ENCODE measurements at places on chromosomes 5 and 9.

DNA sequence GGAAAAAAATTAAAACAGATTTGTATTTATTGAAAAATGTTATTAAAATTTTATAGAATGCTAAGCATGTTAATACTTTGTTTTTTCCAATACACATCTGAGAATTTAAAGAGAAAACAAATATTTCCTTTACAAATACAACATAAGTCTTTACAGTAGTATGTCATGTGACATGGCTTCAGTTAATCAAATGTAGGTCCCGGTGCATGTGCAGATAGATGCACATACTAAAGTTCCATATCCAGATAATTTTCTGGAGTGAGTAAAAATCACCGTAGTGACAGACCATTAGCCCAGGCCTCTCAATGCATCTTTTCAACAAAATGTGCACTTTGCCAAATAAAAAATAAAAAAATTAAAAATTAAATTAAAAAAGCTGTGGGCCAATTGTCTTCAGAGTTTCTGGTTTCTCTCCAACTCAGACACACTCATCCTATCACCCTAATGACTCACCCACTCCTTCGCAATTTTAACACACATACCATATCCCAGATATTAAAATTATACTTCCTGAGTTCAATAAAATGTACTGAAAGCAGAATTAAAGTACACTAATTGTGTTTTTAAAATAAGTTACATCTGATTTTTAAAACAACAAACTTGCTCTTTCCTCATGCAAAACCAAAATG lies 508.1 kb downstream of the NR2F1-AS1 start:
- DNase-seq, result no peak

GRCh38 chr9:127347831-127348776 lies 48.9 kb upstream of the SLC2A8 start:
- peak; percentile 14 for DNase-seq

DNA sequence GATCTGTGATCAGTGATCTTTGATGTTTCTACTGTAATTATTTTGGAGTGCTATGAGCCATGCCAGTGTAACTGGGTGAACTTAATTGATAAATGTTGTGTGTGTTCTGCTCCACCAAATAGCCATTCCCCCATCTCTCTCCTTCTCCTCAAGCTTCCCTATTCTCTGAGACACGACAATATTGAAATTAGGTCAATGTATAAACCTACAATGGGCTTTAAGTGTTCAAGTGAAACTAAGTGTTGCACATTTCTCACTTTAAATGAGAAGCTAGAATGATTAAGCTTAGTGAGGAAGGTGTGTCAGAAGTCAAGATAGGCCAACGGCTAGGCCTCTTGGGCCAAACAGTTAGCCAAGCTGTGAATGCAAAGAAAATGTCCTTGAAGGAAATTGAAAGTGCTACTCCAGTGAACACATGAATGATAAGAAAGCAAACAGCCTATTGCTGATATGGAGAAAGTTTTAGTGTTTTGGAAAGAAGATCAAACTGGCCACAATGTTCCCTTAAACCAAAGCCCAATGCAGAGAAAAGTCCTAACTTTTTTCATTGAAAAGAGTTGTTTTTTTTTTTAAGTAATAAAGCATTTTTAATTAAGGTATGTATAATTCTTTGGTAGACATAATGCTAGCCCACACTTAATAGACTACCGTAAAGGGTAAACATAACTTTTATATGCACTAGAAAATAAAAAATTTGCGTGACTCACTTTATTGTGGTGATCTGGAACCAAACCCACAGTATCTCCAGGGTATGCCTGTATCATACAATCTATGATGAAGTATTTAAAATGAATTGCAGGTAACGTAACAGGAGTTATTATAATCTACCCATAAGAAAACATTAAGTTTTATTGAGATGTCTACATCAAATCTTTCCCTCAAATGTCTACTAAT lies 42.5 kb upstream of the ALDH1A1 start:
- DNase-seq, result no peak

- DNase-seq, result no peak
Measured at GRCh38 chr5:137822984-137823383, 44.7 kb upstream of the MYOT start.

GRCh38 chr9:14148501-14149103 lies 165.3 kb downstream of the NFIB start:
- no peak for DNase-seq

DNA sequence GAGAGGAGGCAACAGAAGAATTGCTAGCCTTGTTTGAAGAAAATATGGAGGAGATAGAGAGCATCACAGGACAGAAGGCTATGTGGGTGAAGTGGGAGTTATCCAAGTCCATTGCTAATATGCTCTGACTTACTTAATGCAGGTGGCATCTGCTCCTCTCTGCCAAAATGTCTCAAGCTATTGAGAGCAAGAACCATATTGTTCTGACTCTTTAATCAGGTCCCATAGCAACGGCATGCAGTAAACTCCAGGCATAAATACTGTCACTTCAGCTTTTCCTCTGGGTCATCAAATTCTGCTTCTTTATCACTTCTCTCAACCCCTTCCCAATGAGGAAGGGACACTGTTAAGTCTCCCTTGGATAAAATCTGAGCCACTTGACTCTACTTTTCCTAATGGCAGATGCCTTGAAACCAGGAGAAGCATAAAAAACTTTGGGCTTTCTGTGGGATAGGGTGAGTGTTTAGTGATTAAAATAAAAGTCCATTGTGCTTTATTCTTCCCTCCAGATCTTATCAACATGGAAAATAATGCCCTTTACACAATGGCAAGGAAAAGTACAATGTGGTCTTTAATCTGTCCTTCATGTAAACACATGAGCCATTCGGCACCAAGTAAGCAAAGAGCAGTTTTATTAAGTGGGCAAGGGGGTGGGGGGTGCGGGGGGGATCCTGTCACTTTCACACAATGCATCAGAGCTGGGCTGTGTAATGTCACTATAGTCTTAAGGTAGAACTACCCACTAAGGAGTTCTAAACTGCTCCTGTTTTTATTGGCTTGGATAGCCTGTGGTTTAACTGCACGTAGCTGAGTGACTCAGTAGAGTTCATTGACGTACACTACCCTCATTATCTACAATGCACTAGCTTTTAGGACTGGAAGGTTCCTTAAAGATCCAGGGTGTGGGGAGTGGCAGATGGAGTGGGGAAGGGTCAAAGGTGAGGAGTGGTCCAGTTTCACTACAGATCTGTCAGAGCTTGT lies 71.0 kb upstream of the TARS1 start:
- DNase-seq, result no peak

DNA sequence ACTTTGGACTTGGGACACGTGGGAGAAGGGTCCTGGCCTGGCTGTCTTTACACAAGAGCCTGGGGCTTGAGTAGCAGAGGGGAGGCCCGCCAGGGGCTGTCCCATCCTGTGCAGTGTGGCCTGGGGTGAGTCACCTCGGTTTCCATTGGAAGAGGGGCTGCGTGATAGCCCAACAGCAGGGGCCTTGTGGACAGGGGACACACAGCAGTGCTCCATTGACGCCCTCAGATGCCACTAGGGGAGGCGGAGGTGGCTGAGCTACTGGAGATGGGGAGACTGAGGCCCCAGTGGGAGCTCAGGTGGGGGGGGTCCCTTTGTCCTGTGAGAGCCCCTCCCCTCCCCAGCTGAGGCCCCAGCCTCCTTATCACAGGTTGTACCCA lies 50.0 kb upstream of the RNU6ATAC start:
- DNase-seq, result no peak

GRCh38 chr5:100175346-100175745 lies 359.8 kb upstream of the FAM174A start:
- no peak for DNase-seq

- DNase-seq, result no peak
Measured at GRCh38 chr5:132759114-132760048, 12.2 kb downstream of the CCNI2 start.

DNA sequence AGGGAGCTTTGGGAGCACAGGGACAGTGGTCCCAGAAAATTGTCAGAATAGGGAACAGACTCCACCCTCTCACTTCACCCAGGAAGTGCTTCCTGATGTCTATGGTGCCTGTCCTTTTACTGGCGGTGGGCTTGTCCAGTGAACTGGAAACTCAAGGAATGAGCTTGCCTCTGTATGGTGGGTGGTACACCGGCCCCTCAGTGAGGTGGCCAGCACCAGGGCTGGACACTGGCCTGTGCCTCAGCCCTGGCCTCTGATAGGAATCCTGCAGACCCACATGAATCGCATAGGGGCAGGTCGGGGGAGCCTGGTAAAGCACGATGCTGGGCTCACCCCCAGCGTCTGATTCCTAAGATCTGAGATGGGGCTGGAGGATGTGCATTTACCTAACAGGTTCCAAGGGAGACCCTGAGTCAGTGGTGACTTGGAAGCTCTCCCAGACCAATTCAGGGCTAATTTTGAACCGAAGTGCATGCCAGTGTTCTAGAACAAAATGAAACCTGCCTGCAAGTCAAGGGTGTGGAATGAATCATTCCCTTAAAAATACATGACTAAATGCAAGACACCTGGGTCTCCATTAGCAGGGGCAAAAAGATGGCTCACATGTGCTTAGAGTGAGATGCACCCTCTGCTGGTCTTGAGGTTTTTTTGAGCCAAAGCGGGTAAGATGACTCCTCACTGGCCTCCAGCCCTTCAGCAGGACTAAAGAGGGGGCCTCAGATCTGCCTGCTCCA lies 178.3 kb downstream of the HSPA4 start:
- DNase-seq, result no peak

GRCh38 chr5:172902497-172903472 lies 56.4 kb upstream of the RPL26L1 start:
- no peak for DNase-seq

DNA sequence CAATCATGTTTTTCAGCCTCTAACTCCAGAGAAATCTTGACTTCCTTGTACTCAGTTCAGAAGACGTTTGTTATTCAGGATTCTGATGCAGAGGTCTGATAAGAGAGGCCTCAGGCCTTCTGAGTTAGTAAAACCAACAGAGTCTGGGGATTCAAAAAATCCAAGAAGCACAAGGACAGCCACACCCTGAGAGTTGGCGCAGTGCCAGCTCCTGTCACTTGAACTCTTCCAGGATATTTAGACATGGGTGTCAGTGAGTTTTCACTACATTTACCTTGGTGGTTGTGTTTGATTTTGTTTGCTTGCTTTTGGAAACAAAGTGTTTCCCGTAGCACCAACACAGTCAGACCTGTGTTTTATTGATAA lies 41.6 kb upstream of the PDE8B start:
- DNase-seq, result no peak

GRCh38 chr5:82594097-82594496 lies 315.9 kb upstream of the RPS23 start:
- no peak for DNase-seq

GRCh38 chr5:150227606-150228273 lies 37.9 kb downstream of the SLC6A7 start:
- DNase-seq, result no peak

DNA sequence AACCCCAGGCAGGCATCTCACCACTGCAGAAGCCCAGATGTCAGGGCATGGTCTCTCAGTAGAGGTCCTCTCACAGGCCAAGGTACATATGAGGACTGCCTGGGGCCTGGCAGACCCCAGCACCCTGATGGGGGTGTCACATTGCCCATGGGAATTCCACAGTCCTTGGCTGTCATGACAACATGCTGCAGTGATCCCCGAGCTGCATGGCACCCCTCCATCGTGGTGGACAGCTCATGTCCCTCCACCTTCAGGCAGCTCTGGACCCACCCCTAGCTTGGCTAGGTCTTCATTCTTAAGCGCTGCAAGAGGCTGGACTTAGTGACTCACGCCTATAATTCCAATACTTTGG lies 74.1 kb upstream of the LRRTM2 start:
- no peak for DNase-seq

DNA sequence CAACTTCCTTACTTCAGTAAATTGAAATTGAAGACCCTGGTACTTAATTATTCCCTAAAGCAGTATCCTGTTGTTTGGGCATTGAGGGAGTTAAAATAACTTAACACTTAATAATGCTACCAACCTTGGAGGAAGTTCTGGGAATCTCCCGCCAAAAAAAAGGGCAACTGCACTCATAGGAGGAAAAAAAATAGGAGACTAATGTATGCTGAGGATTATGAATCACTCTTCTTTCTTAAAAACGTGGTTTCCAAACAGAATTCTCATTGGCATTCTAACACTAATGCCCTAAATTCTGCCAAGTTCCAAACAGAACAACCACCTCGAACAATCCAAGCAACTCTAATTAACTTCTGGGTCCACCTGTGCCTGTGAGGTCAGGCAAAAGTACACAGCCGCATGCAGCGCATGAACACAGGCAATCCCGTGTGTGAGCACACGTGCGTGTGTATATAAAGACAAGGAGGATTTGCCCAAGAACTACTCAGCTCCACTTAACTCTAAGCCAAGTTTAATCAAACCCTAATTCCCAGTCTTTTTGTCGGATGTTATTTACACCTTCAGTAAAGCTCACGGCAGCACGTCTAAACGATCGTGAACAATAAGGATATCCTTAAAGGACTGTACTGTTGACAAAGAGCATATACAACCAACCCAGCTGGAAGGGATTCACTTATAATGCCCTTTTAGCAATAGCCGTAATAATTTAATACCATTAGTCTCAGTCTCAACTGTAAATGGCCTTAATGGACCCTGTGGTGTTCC lies 78.4 kb downstream of the EBF1 start:
- no peak for DNase-seq

- DNase-seq, result no peak
Measured at GRCh38 chr5:124932791-124933600, 186.6 kb upstream of the ZNF608 start.

DNA sequence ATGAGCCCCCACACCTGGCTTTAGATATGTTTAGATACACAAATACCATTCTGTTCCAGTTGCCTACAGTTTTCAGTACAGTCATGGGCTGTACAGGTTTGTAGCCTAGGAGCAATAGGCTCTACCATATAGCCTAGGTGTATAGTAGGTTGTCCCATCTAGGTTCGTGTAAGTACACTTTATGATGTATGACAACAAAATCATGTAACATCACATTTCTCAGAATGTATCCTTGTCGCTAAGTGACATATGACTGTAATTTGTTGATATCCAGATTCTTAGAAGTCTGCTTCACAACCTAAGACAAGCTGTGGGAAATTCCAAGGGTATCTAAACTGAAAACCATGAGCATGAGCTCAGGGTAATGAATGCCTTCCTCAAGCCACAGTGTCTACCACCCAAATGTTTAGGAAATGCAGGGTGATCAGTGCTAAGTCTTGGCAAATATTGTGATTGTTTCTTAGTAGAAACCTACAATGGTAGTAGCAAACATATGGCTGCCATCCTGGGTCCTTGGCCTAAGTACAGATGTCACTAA lies 8.4 kb downstream of the ECM2 start:
- no peak for DNase-seq

DNA sequence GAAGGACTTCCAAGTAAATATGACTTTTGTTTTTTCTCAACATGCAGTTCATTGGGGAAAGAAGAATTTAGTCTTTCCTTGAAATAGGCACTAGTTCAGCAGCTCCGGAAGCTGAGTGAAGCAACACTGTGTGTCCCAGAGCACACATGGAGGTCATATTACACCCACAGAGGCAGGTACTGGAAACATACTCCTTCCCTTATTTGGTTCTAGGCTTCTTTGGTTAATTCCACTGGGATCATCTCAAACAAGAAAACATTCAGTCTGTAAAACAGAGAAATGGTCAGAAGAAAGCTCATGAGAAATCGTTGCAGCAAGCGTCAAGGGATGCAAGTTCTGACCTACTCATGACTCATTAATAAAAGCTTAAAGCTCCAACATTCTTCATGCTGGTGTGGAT lies 175.1 kb upstream of the PCSK5 start:
- no peak for DNase-seq

GRCh38 chr5:163347671-163348070 lies 89.7 kb upstream of the CCNG1 start:
- peak; percentile 17 for DNase-seq

GRCh38 chr9:110939573-110939972 lies 98.7 kb downstream of the LPAR1 start:
- no peak for DNase-seq

GRCh38 chr5:31983851-31984250 lies 190.3 kb downstream of the GOLPH3 start:
- no peak for DNase-seq
